ENCODE measurements at places on chromosomes 1 and 21. TPM values are rescaled to one million over a fixed set of nuclear protein-coding genes. Genes with fewer than 3 reads are reported as not detected.

GRCh38 chr1:93585059-93585966 is 96.3 kb downstream of the BCAR3 start:
- DNase-seq, result peak; percentile 99

DNA sequence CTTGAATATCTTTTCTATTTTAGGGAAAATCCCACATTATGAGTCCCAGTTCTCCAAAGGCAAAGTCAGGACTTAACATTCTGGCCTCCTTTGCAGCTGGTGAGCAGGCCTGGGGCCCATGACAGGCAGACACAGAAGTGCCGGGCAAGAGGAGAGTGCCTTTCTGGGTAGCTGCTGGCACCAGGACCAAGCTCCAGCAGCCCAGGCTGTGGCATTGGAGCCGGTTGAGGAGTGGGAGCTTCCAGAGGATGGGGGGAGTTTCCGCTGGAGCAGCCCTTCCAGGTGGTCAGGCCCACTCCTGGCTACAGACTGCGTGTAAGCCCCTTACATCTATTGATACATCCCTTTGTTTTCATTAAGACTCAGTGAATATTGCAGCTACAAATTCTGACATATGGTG is 123.9 kb downstream of the URB2 start:
- DNase-seq, result no peak

DNA sequence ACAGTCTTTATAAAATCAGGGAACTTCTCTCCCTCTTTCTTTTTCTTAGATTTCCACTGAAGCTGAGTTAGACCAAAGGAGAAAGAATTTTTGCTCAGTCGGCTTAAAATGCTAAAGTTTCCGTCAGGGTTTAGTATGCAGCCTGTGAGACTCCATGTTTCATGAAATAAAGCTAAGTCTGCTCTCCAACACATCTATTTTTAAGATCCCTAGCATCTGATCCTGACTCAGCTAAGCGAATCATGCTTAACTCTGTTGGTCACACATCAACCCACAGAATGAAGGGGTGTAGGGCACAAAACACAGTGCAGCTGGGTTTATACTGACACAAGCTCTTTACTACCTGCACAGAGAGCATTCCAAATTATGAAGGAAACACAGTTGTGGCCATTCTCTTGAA is 102.4 kb upstream of the ZNF281 start:
- no peak for DNase-seq

DNA sequence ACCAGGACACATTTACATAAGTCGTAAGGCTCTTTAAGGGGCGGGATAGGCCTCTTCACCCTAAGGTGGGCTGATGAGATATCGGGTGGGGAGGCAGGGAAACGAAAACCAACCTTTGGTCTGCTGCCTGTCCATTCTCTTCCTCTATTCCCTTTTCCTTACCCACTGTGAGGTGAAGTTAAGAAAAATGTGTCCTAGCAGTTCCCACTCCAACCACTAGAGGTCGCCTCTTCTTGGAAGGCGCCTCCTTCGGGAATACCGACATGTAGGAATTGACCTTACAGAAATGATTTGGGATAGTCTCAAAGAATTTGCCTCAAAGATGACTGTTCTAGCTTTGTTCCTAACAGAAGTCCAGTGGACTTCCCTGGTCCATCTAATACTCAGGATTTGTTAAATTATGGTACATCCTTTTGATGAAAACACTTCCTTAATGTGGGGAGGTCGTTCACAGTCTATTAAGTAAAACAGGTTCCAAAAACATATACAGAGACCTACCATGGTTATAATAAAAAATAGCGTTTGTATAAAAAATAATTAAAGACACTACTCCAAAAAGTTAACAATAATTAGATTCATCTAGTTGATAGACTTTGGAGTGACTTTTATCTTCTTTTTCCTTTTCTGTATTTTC is 14.1 kb downstream of the AZIN2 start:
- no peak for DNase-seq

The FAM167B gene
- total RNA-seq, result 4.2 TPM

DNA sequence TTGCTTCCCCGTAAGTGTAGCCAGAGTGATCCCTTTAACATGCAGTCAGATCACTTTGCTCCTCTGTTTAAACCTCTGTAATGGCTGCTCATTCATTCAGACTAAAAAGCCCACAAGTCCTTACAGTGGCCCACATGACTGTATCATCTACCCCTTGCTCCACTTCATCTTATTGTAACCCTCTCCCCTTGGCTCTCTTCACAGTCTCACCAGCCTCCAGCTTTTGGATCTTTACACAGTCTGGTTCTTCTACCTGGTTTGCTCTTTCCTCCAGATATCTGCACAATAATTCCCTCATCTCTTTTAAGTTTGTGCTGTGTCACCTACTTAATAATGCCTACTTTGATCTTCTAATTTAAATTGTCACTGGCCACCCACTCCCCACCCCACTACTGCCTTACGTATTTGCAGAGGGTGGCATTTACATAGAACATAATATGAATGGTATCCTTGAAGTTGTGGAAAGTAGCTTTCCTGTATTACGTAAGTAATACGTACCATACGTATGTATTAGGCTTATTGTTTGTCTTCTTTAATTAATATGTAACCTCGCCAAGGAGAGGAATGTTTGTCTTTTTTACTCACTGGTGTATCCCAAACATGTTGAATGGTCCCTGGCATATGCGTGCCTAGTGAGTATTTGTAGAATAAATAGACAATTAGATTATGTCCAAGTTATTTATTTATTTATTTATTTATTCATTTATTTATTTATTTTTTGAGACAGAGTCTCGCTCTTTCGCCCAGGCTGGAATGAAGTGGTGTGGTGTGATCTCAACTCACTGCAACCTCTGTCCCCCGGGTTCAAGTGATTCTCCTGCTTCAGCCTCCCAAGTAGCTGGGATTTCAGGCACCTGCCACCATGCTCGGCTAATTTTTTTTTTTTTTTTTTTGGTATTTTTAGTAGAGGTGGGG is 48.6 kb downstream of the TSNAX start:
- DNase-seq, result no peak

The IRF6 gene
- 30.0 TPM for total RNA-seq

The SLFNL1 gene
- not detected for total RNA-seq

GRCh38 chr1:161069241-161069640 is 450 bp downstream of the ARHGAP30 start:
- no peak for DNase-seq

GRCh38 chr1:226051365-226051764 is 11.2 kb upstream of the H3-3A start:
- no peak for DNase-seq

GRCh38 chr1:19369396-19370090 is 57.4 kb downstream of the SLC66A1 start:
- no peak for DNase-seq

DNA sequence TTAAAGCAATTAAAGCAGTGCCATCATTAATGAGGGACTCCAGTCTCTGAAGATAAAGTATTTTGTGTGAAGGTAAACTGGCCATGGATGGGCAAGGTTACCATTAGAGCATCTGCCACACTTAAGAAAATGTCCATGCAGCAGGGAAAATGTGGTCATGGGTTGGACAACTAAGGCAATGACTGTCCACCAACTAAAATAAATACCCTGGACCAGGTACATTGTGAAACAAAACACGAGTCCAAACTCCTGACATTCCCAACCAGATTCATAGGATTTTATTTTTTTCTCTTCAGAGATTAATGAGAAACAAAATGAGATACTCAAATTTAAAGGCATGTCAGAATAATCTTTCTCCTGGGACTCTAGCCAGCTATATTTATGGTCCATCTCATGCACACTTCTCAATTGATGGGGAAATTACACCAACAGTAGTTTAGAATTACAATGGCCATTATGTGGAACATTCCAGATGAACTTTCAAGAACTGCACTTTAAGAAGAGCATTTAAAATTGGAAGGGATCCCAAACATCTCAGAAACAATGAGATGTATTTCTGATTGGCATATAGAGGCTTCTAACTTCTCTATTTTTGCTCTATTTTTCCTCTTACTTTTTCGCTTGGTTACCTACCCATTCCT is 8.1 kb downstream of the GBP7 start:
- DNase-seq, result no peak

DNA sequence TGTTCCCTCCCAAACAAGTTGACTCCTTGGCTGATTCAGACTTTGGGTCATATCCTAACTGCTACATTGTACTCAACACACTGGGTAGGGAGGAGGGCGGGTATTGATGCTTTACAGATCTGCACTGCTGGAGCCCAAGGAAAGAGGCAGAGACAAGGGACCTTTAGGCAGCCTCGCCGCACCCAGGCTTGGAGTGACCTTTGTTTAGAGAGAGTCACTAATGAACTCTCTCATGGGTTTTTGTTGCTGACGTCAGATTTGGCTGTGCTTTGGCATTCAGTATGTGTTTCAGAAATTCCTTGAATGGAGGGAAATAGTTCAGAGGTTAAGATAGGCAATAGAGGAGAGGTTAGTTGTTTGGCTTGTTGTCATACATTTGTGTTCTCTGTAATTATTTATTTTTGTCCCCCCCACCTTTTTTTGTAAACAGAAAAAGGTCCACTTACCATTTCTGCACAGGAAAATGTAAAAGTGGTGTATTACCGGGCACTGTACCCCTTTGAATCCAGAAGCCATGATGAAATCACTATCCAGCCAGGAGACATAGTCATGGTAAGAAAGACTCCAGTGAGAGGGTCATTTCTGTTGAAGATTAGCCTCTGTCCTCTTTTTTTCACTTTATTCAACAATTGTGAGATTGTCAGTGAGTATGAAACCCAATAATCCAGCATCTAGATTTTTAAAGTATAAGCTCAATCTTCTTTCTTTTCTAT is 116.1 kb downstream of the ATP5PO start:
- DNase-seq, result peak; percentile 71

The TFF2 gene
- total RNA-seq, result 0.25 TPM

DNA sequence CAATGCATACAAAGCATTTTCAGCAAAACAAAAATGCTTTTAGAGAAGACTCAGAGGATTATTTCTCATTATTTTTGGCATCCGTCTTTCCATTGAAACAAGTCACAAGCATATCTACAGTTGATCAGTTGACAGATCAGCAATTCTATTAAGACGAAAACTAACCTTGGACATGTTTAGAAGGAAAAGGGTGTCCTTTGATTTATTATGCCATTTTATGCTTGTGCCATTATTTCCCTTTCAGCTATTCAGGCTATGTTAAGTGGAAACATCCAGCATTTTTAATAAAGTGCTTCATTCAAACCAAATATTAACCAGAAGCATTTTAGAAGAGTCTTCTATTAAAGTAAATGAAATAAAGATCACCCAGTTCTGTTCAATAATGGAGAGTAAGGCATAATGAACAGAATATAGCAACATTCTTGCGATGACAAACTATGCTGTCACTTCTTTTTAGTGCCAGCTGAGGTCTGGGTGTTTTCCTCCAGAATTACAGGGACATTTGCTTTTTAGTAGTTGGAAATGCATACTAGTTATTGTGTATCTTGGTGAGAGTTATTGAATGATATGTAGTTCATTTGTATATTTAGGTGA is 481.4 kb downstream of the PLA2G4A start:
- DNase-seq, result no peak

DNA sequence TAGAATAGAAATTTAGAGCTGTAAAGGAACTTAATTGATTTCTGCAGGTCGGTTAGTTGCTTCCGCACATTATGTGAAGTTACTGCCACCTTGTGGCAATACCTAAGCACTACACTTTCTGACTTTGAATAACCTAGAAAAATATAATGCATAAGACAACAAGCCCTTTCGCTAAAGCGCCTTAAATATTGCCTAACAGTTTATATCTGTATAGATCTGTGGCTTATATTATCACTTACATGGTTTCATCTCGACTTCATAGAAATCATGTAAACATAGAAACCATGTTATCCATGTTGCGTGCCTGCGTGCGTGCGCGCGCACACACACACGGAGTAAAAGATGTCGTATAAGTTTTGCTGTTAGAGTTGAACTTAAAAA is 10.9 kb upstream of the IFI16 start:
- no peak for DNase-seq

- no peak for DNase-seq
Observed at GRCh38 chr1:97207868-97208267, 486.3 kb downstream of the PTBP2 start.

The HIPK1 gene
- 27.1 TPM for total RNA-seq

DNA sequence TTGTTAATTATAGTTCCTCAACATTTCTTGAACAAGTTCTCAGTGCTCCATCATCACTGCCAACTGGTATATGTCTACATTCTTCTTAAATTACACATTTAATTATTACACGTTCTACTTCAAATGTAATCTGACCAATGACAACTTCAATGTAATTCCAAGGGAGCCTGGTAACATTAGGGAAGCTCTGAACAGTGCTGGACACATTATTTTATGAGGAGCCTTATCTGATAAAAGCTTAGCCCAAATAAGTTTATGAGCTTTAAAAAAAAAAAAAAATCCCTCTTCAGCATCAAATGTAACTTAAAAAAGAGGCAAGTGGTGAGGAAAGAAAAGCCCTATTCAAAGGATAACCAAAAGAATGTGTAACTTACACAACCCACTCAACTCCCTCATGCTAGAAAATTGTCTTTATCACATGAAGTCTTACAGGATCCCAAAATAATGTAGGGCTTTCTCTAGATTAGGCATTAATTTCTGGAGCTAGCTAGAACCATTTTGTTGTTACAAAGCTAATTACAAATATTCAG is 35.2 kb upstream of the ABCA4 start:
- DNase-seq, result no peak

DNA sequence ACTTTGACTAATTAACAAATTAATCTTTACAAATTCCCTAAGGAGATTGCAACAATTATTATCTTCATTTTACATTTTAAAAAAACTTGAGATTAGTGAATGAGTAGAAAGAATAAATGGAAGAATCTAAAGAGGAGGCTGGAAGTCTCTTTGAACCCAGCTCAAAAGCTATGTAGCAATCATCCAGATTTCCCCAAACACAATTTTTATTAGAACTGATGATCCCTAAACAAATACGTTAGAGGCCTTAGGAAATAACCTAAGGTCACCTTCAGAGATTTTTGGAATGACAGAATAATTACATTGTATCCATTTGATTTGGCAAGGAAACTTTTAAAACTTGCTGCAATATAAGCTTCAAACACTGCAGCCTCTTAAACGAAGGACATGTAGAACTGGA is 242.4 kb upstream of the LYPLAL1 start:
- DNase-seq, result no peak

GRCh38 chr1:110956586-110956985 is 7.1 kb downstream of the LRIF1 start:
- DNase-seq, result no peak

DNA sequence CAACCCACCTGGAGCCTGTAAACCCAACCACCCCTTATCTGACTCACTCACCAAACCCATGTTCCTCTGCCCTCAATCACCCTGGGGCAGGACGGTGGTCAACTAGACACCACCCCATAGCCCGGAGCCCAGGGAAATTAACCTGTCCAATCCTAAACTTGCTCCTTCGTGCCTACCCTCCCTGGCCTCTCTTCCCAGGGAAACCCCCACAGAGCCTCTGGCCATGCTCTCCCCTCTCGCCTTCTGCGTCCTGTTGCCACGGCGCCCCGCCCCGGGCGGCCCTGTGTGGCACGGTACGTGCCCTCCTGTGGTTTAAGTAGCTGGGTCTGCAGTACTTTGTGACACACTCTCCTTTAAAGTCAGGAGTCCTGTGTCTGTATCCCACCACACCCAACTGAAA is 4.0 kb upstream of the FTCD start:
- DNase-seq, result no peak
